ENCODE measurements at places on chromosomes 16 and 17.

GRCh38 chr16:25210758-25211157 is 6.0 kb upstream of the AQP8 start:
- DNase-seq, result peak; percentile 28

GRCh38 chr17:79987187-79987934 is 48.3 kb downstream of the TBC1D16 start:
- DNase-seq, result no peak

DNA sequence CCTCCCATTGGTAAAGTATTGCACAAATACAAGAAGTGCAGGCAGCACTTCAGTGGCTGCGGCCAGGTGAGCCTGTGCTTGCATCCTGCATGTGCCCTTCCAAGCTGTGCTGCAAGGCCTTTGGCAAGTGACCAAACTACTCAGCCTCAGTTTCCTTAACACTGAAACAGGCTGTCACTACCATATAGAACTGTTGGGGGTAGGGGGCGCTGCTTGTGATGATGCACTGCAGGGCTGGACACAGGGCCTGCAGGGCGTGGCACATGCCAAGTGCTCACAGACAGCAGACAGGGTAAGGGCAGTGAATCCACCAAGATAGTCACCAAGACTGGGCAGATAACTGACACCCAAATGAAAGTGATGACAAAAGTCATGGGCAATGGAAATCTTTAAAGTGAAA is 65.6 kb upstream of the SREBF1 start:
- DNase-seq, result no peak

DNA sequence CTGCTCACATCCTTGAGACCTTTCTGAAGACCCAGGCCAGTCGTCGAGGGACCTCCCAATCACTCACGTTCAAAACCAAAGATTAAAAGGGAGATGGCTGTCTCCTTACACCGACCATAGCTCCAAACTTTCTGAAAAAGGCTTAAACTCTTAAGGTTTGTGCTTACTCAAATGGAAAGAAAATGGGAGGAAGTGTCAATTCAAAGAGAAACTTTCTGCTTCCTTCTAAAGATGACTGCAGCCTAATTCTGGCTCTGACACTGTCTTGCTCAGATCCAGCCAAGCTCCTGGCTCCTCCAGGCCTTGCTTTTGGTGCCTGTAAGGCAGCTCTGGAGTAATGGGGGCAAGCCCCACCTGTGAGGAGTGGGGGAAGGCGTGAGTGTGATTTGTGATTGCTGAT is 54.9 kb upstream of the WSB1 start:
- no peak for DNase-seq

GRCh38 chr16:2308089-2308962 is 32.2 kb downstream of the ABCA3 start:
- no peak for DNase-seq

- no peak for DNase-seq
Observed at GRCh38 chr17:9360677-9361081, 214.9 kb downstream of the STX8 start.

DNA sequence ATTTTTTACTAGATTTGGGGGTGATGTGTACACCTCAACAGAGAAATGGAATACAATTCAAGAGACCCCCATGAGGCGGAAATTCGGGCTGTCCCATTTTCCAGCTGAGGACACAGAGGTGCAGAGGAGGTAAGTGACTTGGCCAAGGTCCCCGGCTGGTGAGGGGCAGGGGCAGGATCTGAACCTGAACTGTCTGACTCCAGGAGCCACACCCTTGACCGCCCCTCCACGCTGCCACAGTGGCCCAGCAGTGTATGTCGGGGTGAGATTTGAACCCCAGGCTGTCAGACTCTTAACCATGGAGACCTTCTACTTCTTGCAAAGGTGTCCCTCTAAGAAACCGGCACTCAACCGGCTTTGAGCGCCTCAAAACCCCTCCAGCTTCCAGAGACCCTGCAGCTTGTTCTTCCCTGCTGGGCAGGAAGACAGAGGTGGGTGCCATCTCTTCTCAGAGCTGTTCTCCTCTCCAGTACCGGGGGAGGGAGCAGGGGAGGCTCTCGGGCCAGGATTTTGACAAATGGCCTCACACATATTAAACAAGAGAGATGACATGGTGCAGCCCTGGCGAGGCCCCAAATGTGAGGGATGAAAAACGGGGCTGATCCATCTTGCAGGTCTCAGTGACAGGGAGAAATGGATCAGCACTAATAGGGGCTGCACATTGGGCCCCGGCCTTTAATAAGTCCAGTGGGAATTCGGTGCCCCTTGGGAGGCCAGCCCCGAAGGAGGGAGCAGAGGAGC is 222.3 kb downstream of the GSG1L start:
- no peak for DNase-seq

DNA sequence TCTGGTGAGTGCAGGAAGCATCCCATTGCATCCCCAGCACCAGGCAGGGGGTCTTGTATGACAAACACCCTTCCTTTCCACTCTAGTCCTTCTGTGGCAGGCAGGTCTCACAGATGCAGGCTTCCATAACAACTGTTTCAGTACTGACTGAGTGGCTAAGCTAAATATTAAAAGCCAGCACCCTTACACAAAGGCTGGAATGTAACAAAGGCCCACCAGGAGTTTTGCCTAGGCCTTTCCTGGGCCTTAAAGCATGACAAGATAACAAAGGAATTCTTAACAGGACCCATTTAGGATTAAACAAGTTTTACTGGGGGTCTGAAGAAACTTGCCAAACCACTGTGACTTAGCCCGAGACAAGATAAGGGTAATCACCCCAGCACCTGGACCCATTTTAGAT is 228.9 kb upstream of the RPL38 start:
- no peak for DNase-seq

DNA sequence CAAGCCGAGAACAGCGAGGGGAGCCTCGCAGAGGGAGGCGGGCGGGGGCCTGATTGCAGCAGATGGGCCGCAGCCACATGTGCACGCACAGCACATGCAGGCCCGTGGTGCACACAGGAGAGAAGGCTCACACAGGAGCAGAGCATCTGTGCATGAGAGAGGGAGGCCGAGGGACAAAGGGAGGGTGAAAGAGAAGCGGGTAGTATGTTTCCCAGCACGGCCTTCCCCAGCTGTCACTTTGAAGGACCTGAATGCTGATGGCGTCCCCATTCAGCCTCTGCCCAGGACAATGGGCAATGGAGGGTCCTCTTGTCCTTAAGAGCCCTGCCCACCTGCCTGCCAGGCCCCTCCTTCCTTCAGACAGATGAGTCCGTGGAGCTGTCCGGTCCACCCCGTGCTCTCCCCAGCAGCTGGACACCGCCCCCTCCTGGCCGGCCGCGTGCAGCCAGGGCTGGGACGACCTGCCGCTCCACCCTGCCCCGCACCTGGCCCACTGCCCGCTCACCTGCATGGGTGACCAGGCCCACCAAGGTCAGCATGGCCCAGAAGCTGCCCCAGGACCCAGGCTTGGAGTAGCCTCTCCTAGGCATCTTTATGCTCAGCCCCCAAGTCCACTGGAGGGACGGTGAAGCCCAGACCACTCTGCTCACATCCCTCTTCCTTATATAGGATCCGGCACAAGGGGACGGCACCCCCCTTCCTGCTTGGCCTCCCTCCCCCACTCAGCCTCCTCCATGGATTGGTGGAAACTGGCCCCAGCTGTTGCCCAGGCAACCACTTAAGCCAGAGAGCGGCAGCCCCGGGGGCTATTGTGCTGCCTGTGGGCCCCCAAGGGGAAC is at the start of gene BTBD17:
Gene BTBD17, minus strand, starts transcription at position 639 of the 839 bp plus-strand sequence. Its CDS starts 49 bp downstream, at position 590.
- DNase-seq, result peak; percentile 50

GRCh38 chr16:468068-468821 is 42.8 kb downstream of the RAB11FIP3 start:
- DNase-seq, result no peak

DNA sequence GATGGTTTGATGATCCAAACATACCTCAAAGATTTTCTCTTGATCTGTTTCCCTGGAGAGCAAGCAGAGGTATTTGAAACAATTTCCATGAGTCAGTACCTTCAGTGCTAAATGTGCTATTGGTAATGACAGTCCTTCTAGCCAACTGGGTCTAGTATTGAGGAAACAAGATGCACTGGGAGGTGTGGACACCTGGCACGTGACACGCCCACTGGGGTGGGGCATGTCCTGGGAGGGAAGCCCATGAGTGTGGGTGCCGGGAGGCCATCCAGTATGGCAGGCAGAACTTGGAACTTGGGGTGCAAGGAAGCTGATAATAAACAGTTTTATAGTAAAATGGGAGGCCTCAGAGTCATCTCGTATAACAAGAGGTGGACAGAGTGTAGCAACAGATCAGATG is 17.9 kb upstream of the AKAP1 start:
- DNase-seq, result no peak

- no peak for DNase-seq
Observed at GRCh38 chr17:65287040-65287439, 149.9 kb downstream of the RGS9 start.

- DNase-seq, result no peak
Observed at GRCh38 chr16:23367988-23368387, 65.9 kb downstream of the SCNN1B start.

- DNase-seq, result no peak
Observed at GRCh38 chr17:57721967-57722703, 23.0 kb downstream of the CCDC182 start.

- DNase-seq, result peak; percentile 7
Observed at GRCh38 chr17:7081341-7082062, 1.5 kb upstream of the CLEC10A start.

DNA sequence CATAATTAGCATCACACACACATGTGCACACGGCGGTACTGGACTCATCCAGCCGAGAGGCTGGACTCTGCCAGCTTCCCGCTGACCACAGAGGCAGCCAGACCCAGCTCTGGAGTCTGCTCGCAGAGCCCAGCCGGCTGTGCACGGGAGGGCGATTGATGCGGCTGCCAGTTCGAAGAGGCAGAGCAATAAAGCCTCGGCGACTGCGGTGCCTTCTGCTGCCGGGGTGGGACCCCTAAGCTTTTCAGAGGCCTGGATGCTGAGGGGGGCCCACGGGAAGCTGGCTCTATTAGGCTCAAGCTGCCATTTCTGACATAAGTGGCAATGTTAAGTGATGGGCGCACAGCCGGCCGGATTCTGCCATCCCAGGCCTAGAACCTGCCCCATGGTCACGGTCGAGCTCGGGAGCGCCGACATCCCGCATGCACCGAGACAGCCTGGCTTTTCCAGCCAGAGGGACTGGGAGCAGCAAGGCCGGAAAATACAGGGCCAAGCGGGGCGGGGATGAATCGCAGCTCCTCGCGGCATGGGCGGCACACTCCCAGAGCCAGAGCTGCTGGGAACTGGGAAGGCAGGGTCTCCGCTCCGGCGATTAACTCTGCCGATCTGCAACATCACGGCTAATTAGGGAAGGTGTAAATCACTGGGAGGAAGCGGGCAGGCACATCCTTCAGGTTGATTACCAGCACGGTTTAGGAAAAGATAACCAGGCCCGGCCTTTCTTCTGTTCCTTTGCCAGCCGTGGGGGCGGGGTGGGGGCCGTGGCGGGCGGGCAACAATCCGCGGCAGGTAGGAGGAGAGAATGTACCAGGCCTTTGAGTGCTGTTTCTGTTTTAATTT is 57.7 kb downstream of the TBC1D16 start:
- DNase-seq, result no peak

DNA sequence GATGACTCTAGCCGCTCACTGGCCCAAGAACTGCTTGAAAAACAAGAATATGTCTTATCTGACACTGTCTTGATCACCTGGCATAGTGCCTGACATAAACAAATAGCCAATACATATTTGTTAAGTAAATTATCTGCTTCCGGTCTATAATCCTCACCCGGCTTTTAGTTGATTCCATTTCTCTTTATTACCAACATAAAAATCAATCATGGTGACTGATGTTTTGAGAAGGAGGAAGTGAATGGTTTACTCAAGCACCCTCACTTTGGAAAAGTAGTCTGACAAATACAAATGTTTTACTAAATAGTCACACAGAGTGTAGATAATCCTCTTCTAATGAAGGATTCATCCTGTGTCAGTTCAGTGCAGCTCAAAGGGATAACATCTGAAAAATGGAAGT is 47.0 kb downstream of the SKAP1 start:
- DNase-seq, result no peak

GRCh38 chr17:64146418-64147109 is 16.6 kb upstream of the ERN1 start:
- peak; percentile 38 for DNase-seq

- DNase-seq, result no peak
Observed at GRCh38 chr17:80742091-80742490, 197.5 kb downstream of the RPTOR start.

DNA sequence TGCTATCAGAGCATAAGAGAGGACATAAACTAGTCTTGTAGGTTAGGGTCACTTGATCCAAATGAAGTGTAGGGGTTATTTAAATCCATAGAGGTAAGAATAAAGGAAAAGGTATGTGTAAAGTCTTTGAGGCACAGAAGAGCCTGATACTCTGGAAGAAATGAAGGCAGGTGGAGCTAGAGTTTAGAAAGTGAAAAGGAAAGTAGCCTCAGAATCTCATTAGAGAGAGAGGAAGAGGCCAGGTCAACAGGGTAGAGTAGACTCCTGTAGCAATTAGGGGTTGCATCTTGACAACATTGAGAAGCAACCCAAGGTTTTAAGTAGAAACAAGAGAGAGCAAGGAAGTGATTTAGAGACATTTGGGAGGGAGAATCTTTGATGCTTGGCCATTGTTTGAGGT is 235.2 kb upstream of the SOX9 start:
- no peak for DNase-seq
